ENCODE measurements at places on chromosomes 7 and 10.

GRCh38 chr10:10625491-10625890 lies 392.2 kb upstream of the CELF2 start:
- no peak for DNase-seq

- DNase-seq, result no peak
Measured at GRCh38 chr7:16916738-16917137, 35.0 kb upstream of the AGR3 start.

DNA sequence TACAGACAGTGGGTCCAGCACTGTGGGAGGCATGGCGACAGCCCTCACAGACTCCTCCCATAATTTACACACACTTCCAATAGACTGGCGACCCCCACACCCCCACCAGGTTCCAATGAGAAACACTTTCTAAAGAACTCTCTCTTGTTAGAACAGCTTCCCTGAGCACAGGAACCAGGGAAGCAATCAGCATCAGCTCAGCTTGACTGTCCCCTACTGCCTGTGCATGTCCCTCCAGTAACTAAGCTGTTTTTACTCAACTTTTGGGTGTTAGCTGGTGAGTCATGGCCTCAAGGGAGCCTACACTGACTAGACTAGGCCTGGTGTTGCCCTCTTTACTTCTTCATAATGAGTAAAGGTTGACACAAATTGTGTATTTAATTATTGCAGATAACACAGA lies 32.6 kb upstream of the HERPUD2 start:
- DNase-seq, result no peak

DNA sequence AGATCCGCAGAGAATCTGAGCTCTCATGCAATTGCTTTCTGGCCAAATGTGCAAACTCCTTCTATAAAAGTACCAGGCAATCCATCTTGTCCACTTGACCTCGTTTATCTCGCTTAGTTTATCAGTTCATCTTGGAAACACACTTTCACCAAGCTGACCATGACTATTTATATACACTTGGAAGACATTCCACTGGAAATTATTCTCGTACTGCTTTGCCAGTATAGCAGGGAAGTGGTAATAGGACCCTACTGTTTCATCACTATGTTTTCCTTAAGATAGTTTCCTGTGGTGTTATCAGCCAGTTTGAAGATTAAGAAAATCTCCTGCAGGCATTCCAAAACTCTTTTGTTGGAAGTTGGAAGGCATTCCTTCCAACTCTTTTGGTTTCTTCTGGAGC lies 115.3 kb upstream of the FAM171A1 start:
- DNase-seq, result no peak

GRCh38 chr7:148944935-148945934 lies 61.1 kb upstream of the EZH2 start:
- DNase-seq, result no peak

GRCh38 chr7:102190776-102191350 lies 95.8 kb upstream of the SH2B2 start:
- no peak for DNase-seq

- DNase-seq, result peak; percentile 28
Measured at GRCh38 chr7:101538596-101539459, 90.3 kb downstream of the MYL10 start.

GRCh38 chr7:22338877-22339276 lies 18.1 kb downstream of the RAPGEF5 start:
- DNase-seq, result no peak

DNA sequence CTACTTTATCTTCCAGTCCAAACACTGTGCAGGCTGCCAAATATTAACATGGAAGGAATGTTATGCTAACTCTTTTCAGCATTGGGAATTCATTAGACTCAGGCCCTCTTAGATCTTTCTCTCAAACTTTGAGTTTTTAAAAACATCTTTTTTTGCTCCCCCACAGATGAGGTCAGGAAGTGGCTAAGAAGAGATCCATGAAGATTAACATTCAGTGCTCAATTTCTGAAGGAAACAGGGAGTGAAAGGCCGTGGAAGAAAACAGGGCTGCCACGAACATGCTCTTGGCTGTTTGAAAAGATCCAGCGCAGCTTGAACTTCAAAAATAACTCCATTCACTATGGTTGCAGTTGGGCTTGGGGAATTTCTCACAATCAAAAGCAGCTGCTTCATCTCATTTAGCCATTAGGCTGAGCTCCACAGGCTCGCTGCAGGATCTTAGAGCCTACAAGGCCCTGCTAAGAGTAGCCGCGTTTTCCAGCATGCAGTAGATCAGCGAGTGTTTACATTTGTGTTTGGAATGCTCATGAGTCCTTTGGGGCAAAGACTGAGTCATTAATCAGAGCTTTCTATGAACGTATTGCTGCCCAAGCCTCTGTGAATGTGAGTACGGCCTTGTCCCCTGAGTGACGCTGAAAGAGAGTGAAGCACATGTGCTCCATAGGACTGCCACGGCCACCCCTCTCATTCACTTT lies 41.2 kb upstream of the TNS3 start:
- DNase-seq, result no peak

DNA sequence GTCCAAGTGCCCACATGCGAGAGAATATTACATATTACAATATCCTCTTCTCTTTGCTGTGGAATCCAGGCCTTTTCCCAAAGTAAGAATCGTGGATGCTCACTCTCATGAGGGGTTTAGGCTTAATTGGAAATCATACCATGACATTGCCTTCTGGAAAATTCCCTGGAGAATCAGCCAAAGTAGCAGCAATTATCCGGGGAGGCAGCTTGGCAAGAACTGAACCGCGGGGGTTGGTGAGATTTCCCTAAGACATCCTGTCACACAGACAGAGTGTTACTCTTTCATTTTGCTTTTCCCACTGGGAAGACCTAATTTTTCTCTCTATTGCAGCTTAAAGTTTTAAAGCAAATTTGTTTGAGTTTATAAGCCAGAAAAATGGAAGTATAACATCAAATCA lies 463.6 kb upstream of the DPP6 start:
- DNase-seq, result no peak

DNA sequence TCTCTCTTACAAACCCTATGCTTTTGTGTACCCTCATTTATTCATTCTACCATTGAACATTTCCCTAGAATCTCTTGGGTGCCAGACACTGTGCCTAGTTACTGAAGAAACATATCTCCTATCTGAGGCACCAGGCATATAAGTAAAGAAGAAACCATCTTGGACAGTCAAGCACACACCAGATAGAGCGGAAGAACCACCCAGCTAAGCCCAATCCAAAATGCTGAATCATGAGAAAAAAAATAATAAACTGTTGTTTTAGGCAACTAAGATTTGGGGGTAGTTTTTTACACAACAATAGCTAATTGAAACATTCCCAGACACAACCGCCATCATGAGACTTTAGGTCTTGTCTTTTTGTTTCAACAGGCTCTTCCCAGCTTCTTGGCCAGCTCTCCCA lies 102.3 kb upstream of the TCF7L2 start:
- DNase-seq, result no peak

- no peak for DNase-seq
Measured at GRCh38 chr7:11478882-11479281, 353.1 kb downstream of the THSD7A start.

- no peak for DNase-seq
Measured at GRCh38 chr10:71727738-71728737, 8.5 kb upstream of the C10orf105 start.

DNA sequence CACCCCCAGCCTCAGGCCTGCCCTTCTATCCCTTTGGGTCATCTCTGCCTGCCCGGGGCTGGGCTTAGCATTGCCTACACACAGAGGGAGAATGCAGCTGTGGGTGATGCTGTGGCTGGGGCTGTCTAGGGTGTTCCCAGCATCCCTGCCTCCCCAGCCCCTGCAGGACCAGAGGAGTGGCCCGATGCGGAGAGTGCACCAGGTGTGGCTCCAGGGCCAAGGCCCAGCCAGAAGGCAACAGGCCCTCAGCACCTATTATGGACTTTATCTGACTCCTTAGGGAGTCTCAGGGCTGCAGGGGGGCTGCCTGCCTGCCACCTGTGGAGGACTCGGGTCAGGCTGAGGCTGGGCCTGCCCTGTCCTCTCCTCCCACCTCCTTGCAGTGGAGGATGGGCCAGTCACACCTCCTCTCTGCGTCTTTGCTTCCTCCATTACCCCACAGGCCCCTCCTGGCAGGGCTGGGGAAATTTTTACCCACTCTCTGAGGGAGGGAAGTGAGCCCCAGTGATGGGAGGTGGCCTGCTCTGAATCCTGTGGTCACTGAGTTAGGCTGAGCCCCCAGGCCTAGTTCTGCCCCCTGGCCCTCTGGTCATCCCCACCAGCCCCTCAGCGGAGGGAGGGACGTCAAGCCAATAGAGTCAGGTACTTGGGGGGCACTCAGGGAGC lies 92.9 kb upstream of the PCBD1 start:
- DNase-seq, result no peak

DNA sequence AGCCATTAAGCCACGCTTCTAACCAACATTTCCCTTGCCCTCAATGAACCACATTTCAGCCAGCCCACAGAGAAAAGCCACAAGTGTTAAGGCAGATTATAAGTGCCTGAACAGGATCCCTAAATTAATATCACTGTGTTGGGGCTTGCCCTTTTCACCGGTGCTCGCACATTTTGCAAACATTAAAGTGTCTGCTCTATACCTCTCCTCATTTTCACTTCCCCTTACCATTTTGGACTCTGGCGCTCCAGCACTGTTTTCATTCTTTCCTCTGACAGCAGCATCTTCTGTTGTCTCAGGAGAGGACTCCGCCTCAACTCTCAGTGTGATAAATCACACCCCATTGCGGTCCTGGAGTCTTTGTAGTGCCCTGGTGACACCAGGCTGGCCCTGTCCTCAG lies 274.2 kb downstream of the BAMBI start:
- DNase-seq, result no peak

DNA sequence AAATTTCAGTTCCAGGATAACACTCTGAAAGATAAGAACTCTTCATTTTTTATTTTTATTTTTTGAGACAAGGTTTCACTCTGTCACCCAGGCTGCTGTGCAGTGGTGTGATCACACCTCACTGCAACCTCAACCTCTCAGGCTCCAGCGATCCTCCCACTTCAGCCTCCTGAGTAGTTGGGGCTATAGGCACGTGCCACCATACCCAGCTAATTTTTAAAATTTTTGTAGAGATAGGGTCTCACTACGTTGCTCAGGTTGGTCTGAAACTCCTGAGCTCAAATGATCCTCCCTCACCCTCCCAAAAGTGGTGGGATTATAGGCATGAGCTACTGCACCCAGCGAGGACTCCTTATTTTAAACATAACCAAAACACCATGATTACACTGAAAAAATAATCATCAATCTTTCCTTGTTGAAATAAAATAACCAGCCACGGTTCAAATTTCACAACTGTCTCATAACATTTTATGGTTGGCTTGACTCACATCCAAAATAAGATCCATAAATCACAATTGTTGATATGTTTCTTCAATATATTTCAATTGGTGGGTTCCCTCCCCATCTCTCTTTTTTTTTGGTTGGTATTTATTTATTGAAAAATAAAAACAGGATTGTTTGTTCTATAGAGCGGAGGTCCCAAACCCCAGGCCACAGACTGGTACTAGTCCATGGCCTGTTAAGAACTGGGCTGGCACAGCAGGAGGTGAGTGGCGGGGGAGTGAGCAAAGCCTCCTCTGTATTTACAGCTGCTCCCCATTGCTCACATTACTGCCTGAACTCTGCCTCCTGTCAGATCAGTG lies 60.1 kb upstream of the FAM171A1 start:
- no peak for DNase-seq

- DNase-seq, result no peak
Measured at GRCh38 chr10:86267286-86268195, 99.1 kb downstream of the GRID1 start.

GRCh38 chr10:5844345-5845055 lies 31.3 kb upstream of the GDI2 start:
- no peak for DNase-seq

- no peak for DNase-seq
Measured at GRCh38 chr7:128112781-128113221, 81.6 kb upstream of the LRRC4 start.

GRCh38 chr7:149562602-149563001 lies 65.0 kb upstream of the ZNF746 start:
- no peak for DNase-seq

- DNase-seq, result no peak
Measured at GRCh38 chr10:128519581-128519980, 393.4 kb upstream of the MKI67 start.

DNA sequence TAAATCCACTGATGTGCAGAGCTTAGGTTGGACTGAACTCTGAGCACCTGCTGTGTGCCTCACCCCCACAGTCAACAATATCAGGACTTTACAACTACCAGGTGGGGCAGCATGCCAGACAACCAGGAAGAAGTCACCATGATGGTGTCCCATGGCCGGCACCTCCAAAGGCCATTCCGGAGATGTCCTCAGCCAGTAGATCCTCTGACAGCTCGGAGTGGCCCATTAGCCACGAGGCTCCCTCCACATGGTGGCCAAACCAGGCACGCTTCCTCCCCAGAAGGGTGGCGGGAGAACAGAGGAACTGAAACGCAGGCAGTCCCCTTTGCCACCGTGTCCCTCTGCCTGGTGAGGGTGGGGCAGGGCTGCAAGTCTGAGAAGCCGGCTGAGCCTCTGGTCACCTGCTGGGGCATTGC lies 390.0 kb downstream of the TNS3 start:
- DNase-seq, result no peak

DNA sequence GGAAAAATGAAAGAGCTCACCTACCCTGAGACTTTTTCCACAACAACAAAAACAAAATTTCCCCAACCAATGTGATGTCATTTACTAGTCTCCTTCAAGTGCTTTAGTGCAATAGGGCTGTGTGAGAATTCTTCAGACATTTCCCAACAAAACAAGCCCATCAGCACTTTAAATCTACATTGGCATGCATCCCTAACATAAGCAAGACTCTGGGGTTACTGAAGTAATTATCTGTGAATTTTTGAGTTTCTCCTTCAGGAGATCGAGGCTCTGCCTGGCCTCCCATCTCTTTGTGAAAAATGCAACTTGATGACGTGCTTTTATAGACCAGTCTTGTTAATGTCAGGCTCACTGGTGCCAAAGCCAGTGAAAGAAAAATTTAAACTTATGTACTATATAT lies 255.6 kb downstream of the GFRA1 start:
- no peak for DNase-seq
